ENCODE measurements at places on chromosomes 1 and 21.

DNA sequence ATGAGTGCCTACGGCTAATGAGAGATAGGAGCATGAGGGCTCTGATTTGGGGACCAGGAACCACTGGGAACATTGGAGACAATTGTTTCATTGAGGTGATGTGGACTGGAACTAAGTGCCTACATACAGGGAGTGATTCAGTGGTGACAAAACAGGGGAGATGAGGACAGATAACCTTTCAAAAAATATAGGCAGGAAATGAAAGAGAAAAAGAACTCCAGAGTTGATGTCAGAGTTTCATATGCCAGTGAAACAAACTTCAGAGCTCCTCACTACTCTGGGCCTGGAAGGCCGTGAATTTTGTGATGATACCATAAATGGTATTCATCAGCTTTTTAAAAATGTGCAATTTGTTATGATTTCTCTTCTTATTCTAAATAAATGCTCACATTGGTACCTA, 39.3 kb downstream of the FASLG start:
- H3K27ac ChIP-seq: no peak overlapping the region
- H3K4me1 ChIP-seq: no peaks in the 10 kb centered on the region
- H3K4me3 ChIP-seq: no peak overlapping the region
- H3K36me3 ChIP-seq: no peaks in the 10 kb centered on the region
- peaks cover 4% of the 10 kb centered on the region for H3K27me3 ChIP-seq

DNA sequence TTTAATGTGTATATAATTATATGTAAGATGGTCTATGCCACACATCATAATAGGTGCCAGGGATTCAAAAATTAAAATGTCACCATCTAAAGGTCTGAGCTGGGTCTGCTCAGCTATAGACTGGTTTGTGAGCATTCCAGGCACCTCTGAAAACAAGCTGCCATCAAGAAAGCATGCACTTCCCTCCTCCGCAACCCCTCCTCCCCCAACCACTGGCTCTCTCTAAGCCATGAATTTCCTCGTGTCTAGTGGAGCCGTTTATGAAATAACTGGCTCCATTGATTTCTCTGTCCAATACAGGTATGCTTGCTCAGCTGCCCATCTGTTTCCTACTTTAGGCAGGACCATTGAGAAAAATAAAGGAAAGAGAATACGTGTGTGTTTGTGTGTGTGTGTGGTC, 522.6 kb upstream of the PLXNA2 start:
- no peaks in the 10 kb centered on the region for H3K27me3 ChIP-seq
- no peak overlapping the region for H3K4me3 ChIP-seq
- no peak overlapping the region for H3K27ac ChIP-seq
- DNase-seq: no peak

DNA sequence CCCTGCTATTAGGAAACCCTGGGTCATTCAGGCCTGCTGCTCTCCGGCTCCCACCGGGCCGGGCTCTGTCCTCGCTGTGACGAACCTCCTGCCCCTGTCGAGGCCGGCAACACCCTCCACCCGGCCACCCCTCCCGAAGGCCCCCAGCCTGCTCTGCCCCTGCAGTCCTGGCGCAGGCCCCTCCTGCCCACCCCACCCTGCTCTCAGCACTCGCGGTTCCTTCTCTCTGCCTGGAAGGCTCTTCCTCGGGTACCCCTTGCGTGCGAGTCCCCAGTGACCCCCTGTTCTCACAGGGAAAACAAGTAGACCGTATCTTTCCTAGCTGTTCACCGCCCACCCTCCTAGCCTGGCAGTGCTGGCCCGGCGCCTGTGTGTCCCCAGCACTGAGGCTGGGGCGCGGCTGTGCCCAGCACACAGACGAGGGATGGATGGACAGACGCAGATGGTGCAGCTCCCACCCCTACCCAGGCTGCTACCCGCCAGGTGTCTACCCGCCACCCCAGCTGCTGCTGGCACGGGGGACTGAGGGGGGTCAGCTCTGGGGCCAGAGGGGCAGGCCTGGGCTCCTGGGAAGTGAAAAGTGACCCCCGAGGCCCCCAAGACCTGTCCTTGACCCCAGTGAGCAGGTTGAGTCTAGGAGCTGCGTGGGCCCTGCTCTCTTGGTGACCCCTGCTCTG, 3.1 kb upstream of the VWA1 start:
- H3K27ac ChIP-seq: peak overlapping the region; percentile 91
- peaks cover 76% of the 10 kb centered on the region for H3K4me1 ChIP-seq
- no peak for DNase-seq

- H3K36me3 ChIP-seq: peaks cover 5% of the 10 kb centered on the region
- no peak for DNase-seq
- no peak overlapping the region for H3K4me3 ChIP-seq
- H3K27ac ChIP-seq: no peak overlapping the region
Observed at GRCh38 chr1:24369801-24370200, 43.8 kb downstream of the STPG1 start.

DNA sequence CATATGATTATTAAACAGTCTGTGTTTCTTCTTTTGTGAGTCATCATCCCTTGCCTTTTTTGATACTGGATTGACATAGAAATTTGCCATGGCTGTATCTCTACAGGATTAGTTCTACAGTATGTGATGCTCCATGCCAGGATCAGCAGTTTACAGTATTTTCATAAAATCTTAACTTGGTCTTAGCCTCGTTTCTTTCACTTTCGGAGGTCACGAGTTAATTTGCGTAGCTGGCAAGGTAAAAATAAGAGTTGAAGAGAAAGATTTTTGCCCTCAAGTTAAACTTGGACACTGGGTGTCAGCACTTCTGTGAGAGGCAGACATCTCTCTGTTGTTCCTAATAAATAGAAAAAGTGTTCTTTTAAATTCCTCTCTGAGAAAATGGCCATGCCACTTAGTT, 79.1 kb downstream of the CACNA1E start:
- no peaks in the 10 kb centered on the region for H3K36me3 ChIP-seq
- no peak overlapping the region for H3K27ac ChIP-seq
- DNase-seq: no peak
- H3K4me3 ChIP-seq: no peak overlapping the region
- no peaks in the 10 kb centered on the region for H3K27me3 ChIP-seq

DNA sequence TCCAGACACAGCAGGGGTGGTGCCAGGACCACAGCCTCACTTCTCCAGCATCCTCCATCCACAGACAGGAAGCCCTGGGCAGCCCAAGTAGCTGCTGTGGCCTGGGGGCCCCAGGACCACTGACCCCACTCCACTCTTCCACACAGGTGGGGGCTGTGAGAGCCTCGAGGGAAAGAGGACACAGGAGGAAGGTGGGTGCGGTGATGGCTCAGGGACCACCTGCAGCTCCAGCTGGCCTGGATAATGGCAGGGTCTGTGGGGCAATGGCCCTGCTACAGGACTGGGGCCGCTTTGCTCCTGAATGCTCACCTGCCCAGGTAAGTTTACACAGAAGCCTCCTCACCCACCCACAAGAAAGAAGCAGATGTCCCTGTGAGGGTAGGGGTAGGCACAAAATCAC, 18.3 kb upstream of the PRSS38 start:
- peaks cover 4% of the 10 kb centered on the region for H3K4me1 ChIP-seq
- no peaks in the 10 kb centered on the region for H3K27me3 ChIP-seq
- DNase-seq: no peak
- no peak overlapping the region for H3K4me3 ChIP-seq
- H3K27ac ChIP-seq: no peak overlapping the region
- H3K36me3 ChIP-seq: no peaks in the 10 kb centered on the region

DNA sequence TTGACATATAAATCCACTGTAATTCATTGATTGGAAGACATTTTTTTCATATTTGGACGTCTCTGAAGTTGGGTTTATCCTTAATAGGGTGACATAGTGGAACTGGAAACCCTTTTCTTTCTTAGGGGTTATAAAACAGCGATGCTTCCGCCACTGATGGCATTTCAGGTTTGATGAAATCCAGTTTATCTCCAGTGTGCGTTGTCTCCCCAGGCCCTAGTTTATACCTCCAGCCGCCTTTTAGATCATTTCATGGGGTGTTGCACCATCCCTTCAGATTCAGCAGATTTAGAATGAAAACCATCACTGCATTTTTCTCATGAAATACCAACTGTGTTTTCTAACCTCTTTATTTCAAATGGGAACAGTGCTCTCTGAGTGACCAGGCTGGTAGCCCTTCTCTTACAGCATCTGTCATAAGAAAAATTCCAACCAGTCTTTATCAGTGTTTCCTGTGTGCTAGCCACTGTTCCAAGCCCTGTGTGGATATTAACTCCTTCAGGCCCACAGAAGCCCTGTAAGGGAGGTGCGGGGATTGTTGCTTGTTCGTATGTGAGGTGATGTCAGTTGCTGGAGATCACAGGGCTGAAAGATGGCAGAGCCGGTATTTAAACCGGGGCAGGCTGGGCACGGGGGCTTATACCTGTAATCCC, 19.0 kb downstream of the H6PD start:
- H3K4me1 ChIP-seq: peaks cover 44% of the 10 kb centered on the region
- H3K27ac ChIP-seq: peak overlapping the region; percentile 22
- no peak for DNase-seq
- H3K4me3 ChIP-seq: no peak overlapping the region
- H3K36me3 ChIP-seq: peaks cover 39% of the 10 kb centered on the region
